Chondrocyte (in vitro differentiated cells): ENCODE measurements at places on chromosomes 12 and 14.

GRCh38 chr14:81301813-81302212 lies 81.1 kb upstream of the GTF2A1 start:
- DNase-seq, result no peak

DNA sequence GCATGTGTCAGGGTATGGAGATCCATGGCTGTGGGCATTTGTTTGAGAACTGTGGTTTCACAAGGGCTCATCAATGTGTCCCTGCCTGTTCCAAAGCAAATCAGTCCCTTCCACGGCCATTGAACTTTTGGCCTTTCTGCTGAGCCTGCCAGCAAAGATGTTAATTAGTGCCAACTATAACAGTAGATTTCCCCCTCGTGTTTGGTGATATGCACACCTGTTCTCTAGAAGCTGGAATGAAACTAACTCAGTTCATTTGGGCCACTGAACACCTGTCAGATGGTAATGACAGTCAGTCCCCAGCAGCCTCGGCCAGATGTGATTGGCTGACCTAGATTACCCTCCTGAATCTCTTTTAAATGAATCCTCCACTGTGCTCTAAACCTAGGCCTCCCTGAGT lies 43.2 kb downstream of the IRAK3 start:
- DNase-seq, result no peak

- DNase-seq, result no peak
These were observed 60.9 kb downstream of the PLEKHA5 start for GRCh38 chr12:19190292-19191031.

DNA sequence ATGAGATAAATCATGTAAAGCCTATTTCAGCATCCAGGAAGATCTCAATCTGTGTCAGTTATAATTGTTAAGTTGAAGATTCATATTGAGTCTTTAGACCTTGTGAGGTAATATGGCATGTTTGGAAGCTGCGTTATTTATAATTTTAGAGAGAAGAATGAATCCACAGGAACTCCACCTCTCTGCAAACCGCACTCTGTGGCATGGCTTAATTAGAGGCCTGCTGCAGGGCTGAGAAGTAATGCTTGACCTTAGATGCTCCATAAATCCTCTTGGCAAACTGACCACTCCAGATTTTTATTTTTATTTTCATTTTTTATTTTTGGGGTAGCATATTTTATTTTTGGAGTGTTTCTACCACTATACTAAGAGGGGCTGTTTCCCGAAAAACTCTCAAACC lies 28.8 kb downstream of the BCAT1 start:
- DNase-seq, result no peak
